T-helper 17 cell (primary cell): ENCODE measurements at places on chromosomes 6 and 20.

- no peak for DNase-seq
Measured at GRCh38 chr6:68247782-68248181, 387.3 kb upstream of the ADGRB3 start.

- peak; percentile 57 for DNase-seq
Measured at GRCh38 chr20:2005831-2006426, 12.1 kb upstream of the PDYN start.

DNA sequence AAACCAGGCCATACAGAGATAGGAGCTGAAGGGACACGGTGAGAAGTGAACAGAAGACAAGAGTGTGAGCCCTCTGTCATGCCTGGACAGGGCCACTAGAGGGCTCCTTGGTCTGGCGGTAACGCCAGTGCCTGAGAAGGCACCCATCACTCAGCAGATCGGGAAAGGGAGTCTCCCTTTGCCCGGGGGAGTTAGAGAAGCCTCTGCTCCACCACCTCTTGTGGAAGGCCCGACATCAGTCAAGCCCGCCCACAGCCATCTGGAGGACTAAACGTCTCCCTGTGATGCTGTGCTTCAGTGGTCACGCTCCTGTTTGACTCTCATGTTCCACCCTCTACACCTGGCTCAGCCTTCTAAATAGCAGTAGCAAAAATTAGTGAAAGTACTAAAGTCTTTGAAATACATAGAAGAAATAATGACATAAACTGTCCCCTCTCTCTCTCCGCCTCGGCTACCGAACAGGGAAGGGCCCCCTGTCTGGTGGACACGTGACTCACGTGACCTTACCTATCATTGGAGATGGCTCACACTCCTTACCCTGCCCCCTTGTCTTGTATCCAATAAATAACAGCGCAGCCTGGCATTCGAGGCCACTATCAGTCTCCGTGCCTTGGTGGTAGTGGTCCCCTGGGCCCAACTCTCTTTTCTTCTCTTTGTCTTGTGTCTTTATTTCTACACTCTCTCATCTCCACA lies 66.7 kb downstream of the RPP21 start:
- DNase-seq: peak; percentile 32

- DNase-seq: no peak
Measured at GRCh38 chr20:45407067-45407745, 883 bp upstream of the DBNDD2 start.

- no peak for DNase-seq
Measured at GRCh38 chr6:36345681-36346466, 9.2 kb upstream of the BNIP5 start.

- DNase-seq: no peak
Measured at GRCh38 chr6:81727876-81728517, 24.5 kb downstream of the TENT5A start.

- DNase-seq: no peak
Measured at GRCh38 chr6:25341203-25341552, 62.0 kb downstream of the CARMIL1 start.
